Chondrocyte (in vitro differentiated cells): ENCODE measurements at places on chromosomes 2 and 18. TPM values are rescaled to one million over a fixed set of nuclear protein-coding genes. Genes with fewer than 3 reads are reported as not detected.

- DNase-seq, result no peak
- no peaks in the 10 kb centered on the region for H3K36me3 ChIP-seq
- H3K4me3 ChIP-seq, result no peak overlapping the region
- peaks cover 14% of the 10 kb centered on the region for H3K27me3 ChIP-seq
- H3K27ac ChIP-seq, result no peak overlapping the region
- no peaks in the 10 kb centered on the region for H3K4me1 ChIP-seq
These were observed 88.9 kb downstream of the TTN start for GRCh38 chr2:178718283-178718682.

- peaks cover 6% of the 10 kb centered on the region for H3K27me3 ChIP-seq
- DNase-seq, result no peak
- H3K4me1 ChIP-seq, result no peaks in the 10 kb centered on the region
- no peak overlapping the region for H3K4me3 ChIP-seq
These were observed 272.9 kb upstream of the EPHA4 start for GRCh38 chr2:221845021-221845365.

GRCh38 chr2:34848691-34849090, 1249.6 kb upstream of the FAM98A start:
- H3K27me3 ChIP-seq, result no peaks in the 10 kb centered on the region
- H3K4me1 ChIP-seq, result no peaks in the 10 kb centered on the region
- H3K27ac ChIP-seq, result no peak overlapping the region
- H3K4me3 ChIP-seq, result no peak overlapping the region
- H3K36me3 ChIP-seq, result no peaks in the 10 kb centered on the region

- H3K4me3 ChIP-seq, result no peak overlapping the region
- no peak overlapping the region for H3K27ac ChIP-seq
- no peaks in the 10 kb centered on the region for H3K27me3 ChIP-seq
- peaks cover 31% of the 10 kb centered on the region for H3K4me1 ChIP-seq
These were observed 3.7 kb downstream of the ADNP2 start for GRCh38 chr18:80112624-80113248.

DNA sequence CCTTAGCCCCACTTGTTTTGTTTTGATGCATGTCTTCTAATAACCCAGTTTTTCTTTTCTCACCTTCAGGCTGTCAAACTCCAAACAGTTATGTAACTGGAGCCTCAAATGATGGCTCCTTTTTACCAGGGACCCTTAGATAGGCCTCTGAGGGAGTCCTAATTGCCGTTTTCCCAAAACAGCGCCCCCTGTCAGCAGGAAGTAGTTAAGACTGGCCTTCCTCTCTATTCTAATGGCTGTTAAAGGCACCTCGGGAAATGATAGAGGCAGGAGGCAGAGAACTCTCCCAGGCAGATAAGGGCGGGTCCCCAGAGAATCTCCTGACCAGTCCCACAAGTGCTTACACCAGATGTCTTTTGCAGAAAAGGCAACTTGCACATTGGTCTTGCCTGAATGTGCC, 123.2 kb downstream of the KCNS3 start:
- peaks cover 2% of the 10 kb centered on the region for H3K27me3 ChIP-seq
- no peak for DNase-seq
- no peak overlapping the region for H3K27ac ChIP-seq
- H3K4me3 ChIP-seq, result no peak overlapping the region
- no peaks in the 10 kb centered on the region for H3K36me3 ChIP-seq

- H3K27ac ChIP-seq, result no peak overlapping the region
- H3K36me3 ChIP-seq, result peaks cover 18% of the 10 kb centered on the region
- peaks cover 4% of the 10 kb centered on the region for H3K4me1 ChIP-seq
- H3K4me3 ChIP-seq, result no peak overlapping the region
These were observed 43.2 kb downstream of the CRACDL start for GRCh38 chr2:98892871-98893270.

DNA sequence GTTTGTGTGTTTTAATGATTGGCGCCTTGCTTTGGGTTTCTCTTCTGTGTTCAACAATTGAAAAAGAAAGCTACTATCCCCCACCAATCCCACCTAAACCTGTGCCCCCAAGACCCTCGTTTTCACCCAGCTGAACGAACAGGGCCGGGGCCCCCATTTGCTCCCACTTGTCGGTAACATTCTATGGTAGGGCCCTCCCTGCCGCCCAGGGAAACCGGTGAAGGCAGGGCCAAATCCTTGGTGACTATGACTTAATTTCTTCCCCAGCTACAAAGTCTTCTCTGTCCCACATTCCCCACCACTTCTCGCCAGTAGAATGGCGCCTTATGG, 598 bp upstream of the SNRNP200 start:
- peak overlapping the region; percentile 99 for H3K4me3 ChIP-seq
- H3K36me3 ChIP-seq, result peaks cover 19% of the 10 kb centered on the region
- H3K27ac ChIP-seq, result peak overlapping the region; percentile 96

DNA sequence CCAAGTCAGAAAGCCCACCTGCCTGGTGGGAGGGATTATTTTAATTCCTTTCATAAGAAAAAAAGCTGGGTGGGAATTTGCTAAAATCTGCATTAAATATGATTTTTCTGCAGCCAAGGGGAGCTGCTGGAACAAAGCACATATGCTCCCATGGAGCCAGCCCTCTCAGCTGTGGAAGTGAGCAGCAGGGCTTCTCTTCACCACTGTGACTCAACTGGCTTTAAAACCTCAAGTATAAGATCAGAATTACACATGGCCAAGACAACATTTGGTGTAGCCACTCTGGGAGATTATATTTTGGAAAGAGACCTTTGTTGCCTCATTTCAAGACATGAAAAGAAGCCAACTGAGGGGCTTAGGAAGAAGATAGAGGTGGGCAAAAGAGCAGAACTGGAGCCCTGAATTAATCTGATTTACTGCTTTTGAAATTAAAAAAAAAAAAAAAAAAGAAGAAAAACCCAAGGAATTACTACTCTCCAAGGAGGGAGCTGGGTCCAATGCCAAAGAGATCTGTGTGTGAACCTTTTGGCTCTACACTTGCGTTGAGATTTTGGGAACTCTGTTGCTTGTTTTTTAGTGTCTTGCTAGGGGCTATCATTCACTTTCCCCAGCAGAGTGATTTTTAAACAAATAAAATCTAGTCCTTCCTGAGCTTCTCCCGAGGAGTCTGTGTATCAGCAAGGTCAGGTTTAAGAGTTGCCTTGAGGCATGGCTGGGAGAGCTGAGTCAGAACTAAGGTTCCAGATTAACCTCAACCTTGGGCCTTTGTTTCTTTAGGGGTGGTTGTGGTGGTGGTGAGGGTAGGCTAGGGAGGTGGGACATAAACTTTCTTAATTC, 6.0 kb downstream of the LHCGR start:
- H3K36me3 ChIP-seq, result peaks cover 2% of the 10 kb centered on the region
- no peak overlapping the region for H3K27ac ChIP-seq
- no peak overlapping the region for H3K4me3 ChIP-seq
- DNase-seq, result no peak

DNA sequence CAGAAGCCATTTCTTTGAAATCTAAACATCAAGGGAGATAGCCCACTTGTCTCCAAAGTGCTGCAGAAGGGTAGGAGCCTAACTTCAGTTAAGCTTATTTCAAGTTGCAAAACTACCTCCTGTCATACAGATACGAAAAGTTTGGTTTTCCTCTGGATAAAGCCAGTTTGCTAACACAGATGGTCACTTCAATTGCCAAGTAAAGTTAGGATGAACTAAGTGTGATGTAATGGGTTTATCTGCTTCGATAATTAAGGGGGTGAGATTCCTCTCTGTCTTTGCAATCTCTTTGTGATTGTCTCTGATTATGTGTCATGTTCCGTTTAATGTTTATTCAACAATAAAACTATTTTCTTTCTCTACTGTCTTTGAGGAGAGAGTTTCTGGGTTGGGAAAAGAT, 156.4 kb downstream of the SLC39A10 start:
- no peak overlapping the region for H3K27ac ChIP-seq
- H3K27me3 ChIP-seq, result peaks cover 19% of the 10 kb centered on the region
- no peak overlapping the region for H3K4me3 ChIP-seq

GRCh38 chr2:7627583-7627982, 710.4 kb downstream of the RNF144A start:
- peaks cover 5% of the 10 kb centered on the region for H3K27me3 ChIP-seq
- DNase-seq, result no peak
- no peaks in the 10 kb centered on the region for H3K36me3 ChIP-seq
- no peaks in the 10 kb centered on the region for H3K4me1 ChIP-seq

DNA sequence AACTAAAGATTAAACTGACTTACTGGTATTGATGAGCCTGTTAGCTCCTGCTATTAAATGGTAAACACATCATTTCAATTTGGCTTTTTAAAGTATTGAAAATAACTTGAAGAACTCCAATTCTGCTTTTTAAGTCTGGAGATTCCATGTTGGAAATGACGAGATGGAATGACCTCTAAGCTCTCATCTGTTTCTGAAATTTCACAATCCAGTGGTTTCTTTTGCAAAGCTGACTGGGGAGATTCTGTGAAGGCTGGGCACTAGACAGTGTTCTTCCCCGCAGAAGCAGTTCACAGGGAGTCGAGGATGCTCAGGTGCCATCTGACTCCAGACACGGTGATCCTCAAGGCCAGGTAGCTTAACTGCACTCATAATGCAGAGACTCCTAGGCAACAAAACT, 44.7 kb downstream of the DHRS9 start:
- DNase-seq, result no peak
- H3K36me3 ChIP-seq, result no peaks in the 10 kb centered on the region
- H3K4me1 ChIP-seq, result peaks cover 9% of the 10 kb centered on the region
- no peak overlapping the region for H3K4me3 ChIP-seq

- no peaks in the 10 kb centered on the region for H3K36me3 ChIP-seq
- H3K4me3 ChIP-seq, result peak overlapping the region; percentile 67
- DNase-seq, result no peak
- H3K27me3 ChIP-seq, result peaks cover 5% of the 10 kb centered on the region
These were observed 55.9 kb upstream of the GORASP2 start for GRCh38 chr2:170873035-170873692.

DNA sequence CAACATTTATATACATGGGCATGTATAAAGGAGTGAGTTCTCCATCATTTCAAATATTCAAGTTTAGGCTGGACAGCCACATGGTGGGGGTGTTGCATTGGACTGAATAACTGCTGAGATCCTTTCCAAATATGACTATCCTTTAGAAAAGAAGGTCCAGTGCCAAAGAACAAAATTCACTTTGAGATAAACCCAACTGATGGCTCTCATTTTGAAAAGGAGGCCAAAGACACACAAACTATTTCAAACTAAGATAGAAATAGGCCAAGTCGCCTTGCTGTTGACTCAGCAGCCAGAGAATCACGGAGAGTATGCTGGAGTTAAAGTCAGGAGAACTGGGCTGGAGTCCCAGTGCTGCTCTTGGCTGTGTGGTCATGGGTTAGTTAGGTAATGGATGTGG, 204.5 kb upstream of the LRATD1 start:
- H3K4me1 ChIP-seq, result no peaks in the 10 kb centered on the region
- H3K36me3 ChIP-seq, result no peaks in the 10 kb centered on the region
- DNase-seq, result no peak

- peaks cover 3% of the 10 kb centered on the region for H3K36me3 ChIP-seq
- H3K27me3 ChIP-seq, result peaks cover 57% of the 10 kb centered on the region
- peaks cover 21% of the 10 kb centered on the region for H3K4me1 ChIP-seq
- DNase-seq, result no peak
- H3K27ac ChIP-seq, result no peak overlapping the region
- H3K4me3 ChIP-seq, result no peak overlapping the region
These were observed 2.0 kb downstream of the IHH start for GRCh38 chr2:219058541-219059374.

GRCh38 chr18:11880586-11881304, 27.4 kb downstream of the MPPE1 start:
- no peaks in the 10 kb centered on the region for H3K27me3 ChIP-seq
- no peak for DNase-seq
- H3K27ac ChIP-seq, result no peak overlapping the region
- H3K36me3 ChIP-seq, result peaks cover 19% of the 10 kb centered on the region

- no peak overlapping the region for H3K4me3 ChIP-seq
- H3K27me3 ChIP-seq, result no peaks in the 10 kb centered on the region
- H3K4me1 ChIP-seq, result peaks cover 67% of the 10 kb centered on the region
These were observed 172.6 kb upstream of the PIEZO2 start for GRCh38 chr18:11322006-11322405.

DNA sequence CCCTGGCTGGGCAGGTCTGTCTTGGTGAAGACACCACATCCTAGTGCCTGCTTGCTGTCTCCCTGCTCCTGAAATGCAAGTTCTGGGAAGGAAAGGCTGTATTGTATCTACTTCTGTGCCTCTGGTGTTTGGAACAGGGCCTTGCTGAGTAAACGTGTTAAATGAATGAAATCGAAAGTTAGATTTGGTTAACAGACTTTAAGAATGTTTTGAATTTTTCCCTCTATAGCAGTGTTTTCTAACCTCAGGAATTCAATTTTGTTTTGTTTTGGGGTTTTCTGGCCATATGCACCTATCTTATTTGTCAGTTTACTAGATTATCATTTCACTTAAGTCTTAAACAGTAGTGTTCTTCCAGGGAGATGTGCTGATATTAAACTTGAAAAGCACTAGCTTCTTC, 20.7 kb downstream of the FARP2 start:
- no peaks in the 10 kb centered on the region for H3K27me3 ChIP-seq
- DNase-seq, result no peak
- H3K27ac ChIP-seq, result peak overlapping the region; percentile 73
- H3K36me3 ChIP-seq, result peaks cover 12% of the 10 kb centered on the region

- H3K27me3 ChIP-seq, result peaks cover 7% of the 10 kb centered on the region
- H3K4me3 ChIP-seq, result no peak overlapping the region
- no peak overlapping the region for H3K27ac ChIP-seq
These were observed 8.8 kb upstream of the SNED1 start for GRCh38 chr2:240989451-240990265.

- no peak for DNase-seq
- no peaks in the 10 kb centered on the region for H3K27me3 ChIP-seq
- peak overlapping the region; percentile 57 for H3K27ac ChIP-seq
- H3K4me1 ChIP-seq, result peaks cover 35% of the 10 kb centered on the region
- peaks cover 3% of the 10 kb centered on the region for H3K36me3 ChIP-seq
These were observed 10.9 kb downstream of the TRIP12 start for GRCh38 chr2:229910832-229911412.

DNA sequence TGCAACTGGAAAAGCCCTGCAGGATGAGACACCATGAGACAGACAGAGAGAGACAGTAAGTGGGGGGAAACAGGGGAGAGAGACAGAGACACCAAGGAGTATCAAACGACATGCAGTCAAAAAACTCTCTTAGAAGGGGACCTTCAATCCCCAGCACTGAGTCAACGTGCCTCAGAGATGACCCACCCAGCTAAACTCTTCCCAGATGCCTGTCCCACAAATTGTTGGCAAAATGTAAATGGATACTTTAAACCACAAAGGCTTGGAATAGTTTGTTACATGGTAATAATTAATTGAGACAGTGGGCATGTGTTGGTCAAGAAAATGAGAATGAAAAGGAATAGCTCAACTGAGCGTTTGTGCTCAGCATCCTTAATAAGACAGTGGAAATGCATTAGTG, 98.3 kb downstream of the GRB14 start:
- peaks cover 20% of the 10 kb centered on the region for H3K36me3 ChIP-seq
- H3K27ac ChIP-seq, result no peak overlapping the region
- no peaks in the 10 kb centered on the region for H3K27me3 ChIP-seq
- peaks cover 6% of the 10 kb centered on the region for H3K4me1 ChIP-seq
- no peak overlapping the region for H3K4me3 ChIP-seq
- DNase-seq, result no peak

GRCh38 chr2:2173633-2174032, 157.4 kb downstream of the MYT1L start:
- H3K27me3 ChIP-seq, result peaks cover 45% of the 10 kb centered on the region
- H3K4me1 ChIP-seq, result no peaks in the 10 kb centered on the region
- H3K4me3 ChIP-seq, result no peak overlapping the region
- DNase-seq, result no peak

The NYAP2 gene
- total RNA-seq, result 0.05 TPM in 1 of 3 replicates, not detected in the others

The TRIM54 gene
- total RNA-seq, result not detected in 3 replicates

The NMUR1 gene
- total RNA-seq, result 0.10 TPM in 1 of 3 replicates, not detected in the others

The EVX2 gene
- total RNA-seq, result not detected in 3 replicates

The CNRIP1 gene
- 23.4 to 25.9 TPM (median 24.7 TPM) in 3 replicates for total RNA-seq

The NXPH2 gene
- not detected in 3 replicates for total RNA-seq

The SERPINB10 gene
- total RNA-seq, result not detected in 3 replicates

The METTL4 gene
- total RNA-seq, result 6.5 to 9.3 TPM (median 7.6 TPM) in 3 replicates
